Left lung (tissue), 14 donors: ENCODE measurements at places on chromosomes 5 and 9. TPM values are rescaled to one million over a fixed set of nuclear protein-coding genes. Genes with fewer than 3 reads are reported as not detected.

Gene GEMIN5
- total RNA-seq, result 13.1 TPM

Gene IRX2
- 32.4 TPM for total RNA-seq

Gene WWC1
- 81.9 TPM for total RNA-seq

Gene SH3RF2
- total RNA-seq, result 20.3 TPM

Gene PRRX2
- total RNA-seq, result 1.7 TPM

Gene F2RL2
- total RNA-seq, result 0.10 TPM

Gene COL23A1
- 1.6 TPM for total RNA-seq

Gene FBXL7
- 14.5 TPM for total RNA-seq

Gene SPINK4
- total RNA-seq, result not detected

Gene NMUR2
- 1.3 TPM for total RNA-seq

Gene ARL14EPL
- not detected for total RNA-seq

Gene UBE2QL1
- total RNA-seq, result 0.06 TPM

Gene PKD2L2
- total RNA-seq, result not detected

Gene DDX4
- not detected for total RNA-seq

Gene CCNJL
- total RNA-seq, result 16.0 TPM

Gene PRR7
- total RNA-seq, result 2.7 TPM

Gene KCNMB1
- total RNA-seq, result 5.0 TPM

Gene PCDHGA3
- total RNA-seq, result 1.4 TPM

Gene SLC44A1
- 73.5 TPM for total RNA-seq

Gene CEL
- 1.1 TPM for total RNA-seq

Gene LEAP2
- 1.9 TPM for total RNA-seq

Gene CCDC127
- total RNA-seq, result 5.2 TPM

Gene FRMPD1
- not detected for total RNA-seq

Gene PCDHB3
- total RNA-seq, result 3.9 TPM

Gene ZNF79
- 7.7 TPM for total RNA-seq

Gene MTX3
- 16.3 TPM for total RNA-seq

Gene ETF1
- total RNA-seq, result 112 TPM

Gene FBP2
- total RNA-seq, result not detected

Gene PCDHA1
- not detected for total RNA-seq

Gene ST8SIA4
- 38.5 TPM for total RNA-seq

Gene NUTM2F
- total RNA-seq, result not detected

Gene PPP3R2
- total RNA-seq, result not detected

Gene PRSS3
- total RNA-seq, result 0.34 TPM

Gene IQGAP2
- total RNA-seq, result 25.5 TPM

Gene SEMA5A
- total RNA-seq, result 29.5 TPM

Gene CDK9
- total RNA-seq, result 78.8 TPM

Gene SPEF2
- total RNA-seq, result 5.8 TPM

Gene S1PR3
- 6.9 TPM for total RNA-seq

Gene COL15A1
- 58.4 TPM for total RNA-seq

Gene WDR38
- total RNA-seq, result 3.6 TPM

Gene PSAT1
- total RNA-seq, result 39.4 TPM

Gene FAM151B
- 4.7 TPM for total RNA-seq

Gene FANCC
- 17.4 TPM for total RNA-seq

Gene PCDHGC4
- 2.5 TPM for total RNA-seq

Gene PCDHB5
- total RNA-seq, result 7.5 TPM

Gene PAX5
- 0.03 TPM for total RNA-seq

Gene PCDHGA8
- 0.76 TPM for total RNA-seq

Gene SPAG8
- 1.8 TPM for total RNA-seq

Gene QRFP
- 0.16 TPM for total RNA-seq
